Stimulated activated CD4-positive, alpha-beta T cell treated with anti-CD3 and anti-CD28 coated beads, Interleukin-1b, Interleukin-23, amount 100 ng/mL, for 1 hour (primary cell): ENCODE measurements at places on chromosomes 1 and 21.

DNA sequence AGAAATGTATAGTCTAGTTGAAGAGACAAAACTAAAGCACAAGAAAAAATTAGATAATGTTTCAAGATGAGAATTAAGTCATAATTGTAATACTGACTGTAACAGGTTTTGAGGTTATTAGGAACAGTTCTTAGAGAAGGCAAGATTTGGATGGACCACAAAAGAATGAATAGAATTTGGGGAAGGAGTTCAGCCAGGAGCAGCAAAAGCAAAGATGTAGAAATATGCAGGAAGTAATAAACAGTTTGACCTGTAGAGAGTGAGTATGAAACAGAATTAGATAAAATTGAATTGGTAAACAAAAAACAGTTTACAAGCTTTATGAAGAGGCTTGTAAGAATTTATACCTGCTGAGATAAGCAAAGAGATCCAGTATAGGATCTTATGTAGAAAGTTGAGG is 16.3 kb downstream of the VPS45 start:
- no peak for DNase-seq

DNA sequence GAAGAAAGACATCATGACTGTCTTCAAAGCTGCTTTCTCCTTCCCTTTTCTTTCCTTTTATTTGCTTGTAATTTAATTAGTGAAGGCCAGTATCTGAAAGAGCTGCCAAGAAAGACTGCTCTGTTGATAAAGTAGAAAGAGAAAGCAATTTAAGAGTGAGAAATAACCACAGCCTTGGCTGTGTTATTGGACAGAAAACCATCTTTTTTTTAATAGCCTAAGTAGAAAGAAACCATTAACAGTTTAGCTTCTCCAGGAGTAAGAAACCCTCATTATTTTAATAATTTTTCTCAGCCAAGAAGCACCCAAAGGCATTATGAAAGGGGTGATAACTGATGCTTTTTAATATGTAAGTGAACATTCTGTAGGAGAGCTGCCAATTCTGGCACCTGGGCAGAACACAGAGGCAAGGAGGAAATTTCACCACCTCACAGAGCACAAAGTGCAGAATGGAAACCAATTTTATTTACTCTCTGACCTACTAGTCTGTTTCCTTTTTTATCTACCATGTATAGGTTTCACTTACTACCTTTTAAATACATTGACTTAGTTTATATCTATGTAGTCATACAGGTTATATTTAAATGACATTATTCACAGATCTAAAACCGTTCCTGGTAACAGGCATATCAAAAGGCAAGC is 703.2 kb downstream of the MRPL39 start:
- no peak for DNase-seq

- DNase-seq = no peak
Measured at GRCh38 chr21:35072557-35072956, 23.5 kb upstream of the RUNX1 start.

DNA sequence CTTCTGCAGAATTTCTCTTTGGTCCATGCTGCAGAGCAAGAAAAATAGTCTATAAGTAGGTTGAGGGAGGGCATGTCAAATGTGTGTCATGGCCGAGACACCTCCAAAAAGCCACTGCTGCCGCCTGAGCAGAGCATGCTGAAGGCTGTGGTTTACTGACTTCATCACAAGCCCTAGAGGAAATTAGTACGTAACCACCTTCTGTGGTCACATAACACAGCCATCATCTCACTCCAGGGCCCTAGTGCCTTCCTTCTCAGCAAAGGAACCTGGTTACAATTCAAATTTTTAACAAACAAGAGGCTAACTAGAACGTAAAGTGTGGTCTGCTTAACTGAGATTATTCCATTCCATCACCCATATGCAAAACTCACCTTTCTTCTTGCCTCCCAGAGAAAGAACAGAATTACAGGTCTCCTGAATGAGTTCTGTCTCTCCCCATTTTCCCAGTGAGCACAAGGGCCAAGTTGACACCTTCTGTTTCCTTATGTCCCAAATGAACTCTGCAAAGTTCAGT is at the start of gene PTPN22:
TSS of gene PTPN22 (minus strand) at position 116 of the 517 bp plus-strand sequence.
- DNase-seq = peak; percentile 60

GRCh38 chr1:183303901-183304300 is 114.3 kb downstream of the NMNAT2 start:
- no peak for DNase-seq

DNA sequence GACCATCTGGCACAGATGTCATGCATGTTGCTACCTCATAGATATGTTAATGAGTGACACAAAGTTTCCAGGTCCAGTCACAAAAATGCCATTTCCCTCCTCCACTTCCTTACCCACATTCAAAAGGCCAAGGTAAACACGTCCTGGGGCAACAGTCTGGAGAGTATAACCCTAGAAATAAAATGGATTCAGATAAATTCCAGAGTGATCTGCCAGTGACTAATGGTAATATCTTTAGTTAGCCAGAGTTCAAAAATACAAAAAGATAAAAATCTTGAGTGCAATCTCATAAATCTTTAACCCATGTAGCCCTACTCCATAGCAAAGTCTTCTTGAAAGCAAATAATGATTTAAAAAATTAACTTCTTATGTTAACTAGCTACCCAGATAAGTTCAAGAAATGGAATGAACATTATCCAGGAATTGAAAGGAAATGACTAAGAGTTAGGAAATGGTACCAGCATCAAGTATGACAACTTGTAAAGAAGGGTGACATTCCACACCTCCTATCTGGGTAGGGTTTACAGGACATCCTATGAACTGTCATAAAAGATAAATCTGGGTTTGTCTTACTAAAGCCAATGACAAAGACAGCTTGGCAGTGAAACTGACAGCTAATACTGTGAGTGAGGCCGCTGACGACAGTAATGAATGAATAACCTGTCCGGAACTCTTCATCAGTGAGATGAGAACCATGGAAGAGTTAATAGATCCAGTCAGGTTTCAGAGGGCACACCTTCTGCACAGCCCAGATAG is 18.1 kb downstream of the RGS2 start:
- no peak for DNase-seq

DNA sequence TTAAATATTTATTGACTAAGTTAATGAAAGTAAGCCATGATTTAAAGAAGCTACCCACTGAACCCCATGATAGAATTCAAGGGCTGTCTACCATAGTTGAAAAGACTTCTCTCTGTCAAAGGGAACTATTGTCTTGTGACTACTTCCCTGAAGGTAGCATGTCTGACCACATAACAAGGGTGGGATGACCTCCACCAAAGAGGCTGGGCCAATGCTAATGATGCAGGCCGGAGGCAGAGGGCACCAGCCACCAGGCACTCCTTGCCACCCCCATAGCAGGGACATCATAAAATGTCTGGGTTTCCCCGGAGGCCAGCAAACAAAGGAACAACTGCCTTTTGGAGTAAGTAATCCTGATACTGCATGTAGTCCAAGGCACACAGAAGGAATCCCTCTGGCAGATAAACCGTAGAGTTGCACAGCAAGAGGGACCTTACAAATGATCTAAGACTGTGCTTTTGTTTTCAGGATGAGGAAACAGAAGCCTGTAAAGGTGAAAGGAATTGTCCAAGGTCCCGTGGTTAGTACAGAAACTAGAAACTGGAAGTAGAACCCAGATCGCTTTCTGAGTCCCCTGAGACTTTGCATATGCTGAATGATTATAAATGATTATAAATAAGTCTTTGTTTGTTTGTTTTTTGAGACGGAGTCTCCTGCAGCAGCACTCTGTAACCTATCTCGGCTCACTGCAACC is 33.5 kb upstream of the ITPKB start:
- no peak for DNase-seq

GRCh38 chr1:197083474-197083873 is 16.4 kb upstream of the F13B start:
- no peak for DNase-seq
